ENCODE measurements at places on chromosomes 11 and 22. TPM values are rescaled to one million over a fixed set of nuclear protein-coding genes. Genes with fewer than 3 reads are reported as not detected.

The IFITM1 gene
- total RNA-seq = 10.0 TPM

The OR52H1 gene
- total RNA-seq = 0.31 TPM

DNA sequence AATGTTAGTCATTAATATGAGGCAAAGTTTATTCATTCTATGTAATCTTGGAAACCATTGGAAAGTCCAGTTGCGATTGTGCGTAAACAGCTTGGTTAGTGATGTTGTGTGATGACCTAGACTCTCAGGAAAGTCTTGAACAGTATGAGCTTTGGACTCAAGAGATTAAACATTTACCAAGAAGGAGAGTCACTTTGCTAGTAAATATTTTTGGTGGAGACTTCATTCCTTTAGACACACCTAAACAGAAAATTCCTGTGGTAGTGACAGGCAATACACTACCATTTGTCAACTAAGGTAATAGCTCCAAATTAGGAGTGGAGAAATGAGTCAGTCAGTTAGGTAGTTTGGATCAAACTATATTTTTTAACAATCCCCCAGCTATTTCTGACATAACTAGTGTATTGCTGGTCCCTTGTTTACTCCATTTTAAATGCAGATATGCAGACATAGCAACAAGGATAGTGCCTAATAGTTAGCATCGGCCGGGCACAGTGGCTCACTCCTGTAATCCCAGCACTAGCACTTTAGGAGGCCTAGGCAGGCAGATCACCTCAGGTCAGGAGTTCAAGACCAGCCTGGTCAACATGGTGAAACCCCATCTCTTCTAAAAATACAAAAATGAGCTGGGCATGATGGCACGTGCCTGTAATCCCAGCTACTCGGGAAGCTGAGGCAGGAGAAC lies 89.3 kb downstream of the ARHGAP42 start:
- no peak for DNase-seq
- peaks cover 6% of the 10 kb centered on the region for H3K4me1 ChIP-seq
- H3K36me3 ChIP-seq = no peaks in the 10 kb centered on the region
- H3K27me3 ChIP-seq = no peaks in the 10 kb centered on the region
- peak overlapping the region; percentile 19 for H3K27ac ChIP-seq

- H3K27ac ChIP-seq = no peak overlapping the region
- no peak for DNase-seq
- no peaks in the 10 kb centered on the region for H3K36me3 ChIP-seq
Measured at GRCh38 chr22:45083659-45084305, 74.0 kb upstream of the PHF21B start.

GRCh38 chr11:19919050-19919561 lies 206.5 kb downstream of the NAV2 start:
- peak overlapping the region; percentile 45 for H3K27ac ChIP-seq
- peaks cover under 1% of the 10 kb centered on the region for H3K4me1 ChIP-seq
- no peaks in the 10 kb centered on the region for H3K27me3 ChIP-seq
- peak; percentile 74 for DNase-seq
- H3K36me3 ChIP-seq = no peaks in the 10 kb centered on the region

- H3K27me3 ChIP-seq = no peaks in the 10 kb centered on the region
- no peak for DNase-seq
- H3K4me1 ChIP-seq = no peaks in the 10 kb centered on the region
- H3K36me3 ChIP-seq = no peaks in the 10 kb centered on the region
- no peak overlapping the region for H3K4me3 ChIP-seq
Measured at GRCh38 chr11:93476796-93477195, 66.4 kb downstream of the SMCO4 start.

Measured in pancreas (tissue), 10 donors.